Pancreas (tissue), 10 donors: ENCODE measurements at places on chromosomes 2 and 18.

DNA sequence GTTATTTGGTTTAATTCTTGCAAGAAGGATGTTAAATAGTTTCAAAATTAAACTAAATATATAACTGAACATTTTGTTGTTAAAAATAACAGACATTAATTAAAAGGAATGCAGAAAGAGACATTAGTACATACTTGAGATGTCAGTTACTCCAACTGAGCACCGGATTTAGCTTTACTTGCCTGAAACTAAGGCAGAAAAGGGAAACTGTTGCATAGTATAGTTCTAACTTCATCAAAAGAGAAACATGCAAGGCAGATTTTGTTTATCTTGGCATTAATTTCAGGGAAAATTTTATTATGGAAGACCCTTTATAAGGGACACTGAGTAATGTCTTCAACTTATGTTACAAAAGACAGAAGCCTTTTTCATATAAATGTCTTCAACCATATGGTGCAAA is 218.3 kb downstream of the STK39 start:
- no peak for DNase-seq

DNA sequence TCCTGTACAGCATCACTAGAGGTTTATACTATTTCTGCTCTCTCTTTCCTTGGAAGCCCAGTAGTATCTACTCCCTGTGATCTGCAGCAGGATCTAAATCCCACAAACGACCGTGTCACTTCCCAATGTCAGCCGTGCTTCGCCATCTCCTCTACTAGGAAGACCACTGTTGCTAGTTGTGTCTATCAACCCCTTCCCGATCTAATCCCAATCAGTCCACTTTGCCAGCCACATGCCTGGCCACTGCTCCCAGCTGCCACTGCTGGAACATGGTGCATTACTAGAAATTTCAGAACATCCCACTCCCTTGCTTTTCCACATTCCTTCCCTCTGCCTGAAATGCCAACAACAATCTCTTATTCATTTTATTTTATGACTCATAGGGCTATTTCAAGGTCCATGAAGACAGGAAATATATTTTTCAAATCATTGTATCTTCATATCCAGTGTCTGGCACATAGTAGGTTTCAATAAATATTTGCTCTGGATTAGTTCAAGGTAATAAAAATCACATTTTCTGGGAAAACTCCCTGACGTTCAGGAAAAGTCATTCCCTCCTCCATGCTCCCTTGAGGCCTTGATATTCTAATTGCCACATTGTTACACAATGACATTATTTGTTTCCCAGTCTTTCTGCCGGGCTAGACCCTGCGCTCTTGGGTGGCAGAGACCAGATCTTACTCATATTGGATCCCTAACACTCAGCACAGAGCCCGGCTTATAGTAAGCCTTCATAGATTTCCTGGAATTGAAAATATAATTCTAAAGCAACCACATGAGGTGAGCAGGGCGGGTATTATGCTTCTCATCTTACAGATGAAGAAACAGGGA is 2.1 kb upstream of the TRIB2 start:
- DNase-seq: no peak

DNA sequence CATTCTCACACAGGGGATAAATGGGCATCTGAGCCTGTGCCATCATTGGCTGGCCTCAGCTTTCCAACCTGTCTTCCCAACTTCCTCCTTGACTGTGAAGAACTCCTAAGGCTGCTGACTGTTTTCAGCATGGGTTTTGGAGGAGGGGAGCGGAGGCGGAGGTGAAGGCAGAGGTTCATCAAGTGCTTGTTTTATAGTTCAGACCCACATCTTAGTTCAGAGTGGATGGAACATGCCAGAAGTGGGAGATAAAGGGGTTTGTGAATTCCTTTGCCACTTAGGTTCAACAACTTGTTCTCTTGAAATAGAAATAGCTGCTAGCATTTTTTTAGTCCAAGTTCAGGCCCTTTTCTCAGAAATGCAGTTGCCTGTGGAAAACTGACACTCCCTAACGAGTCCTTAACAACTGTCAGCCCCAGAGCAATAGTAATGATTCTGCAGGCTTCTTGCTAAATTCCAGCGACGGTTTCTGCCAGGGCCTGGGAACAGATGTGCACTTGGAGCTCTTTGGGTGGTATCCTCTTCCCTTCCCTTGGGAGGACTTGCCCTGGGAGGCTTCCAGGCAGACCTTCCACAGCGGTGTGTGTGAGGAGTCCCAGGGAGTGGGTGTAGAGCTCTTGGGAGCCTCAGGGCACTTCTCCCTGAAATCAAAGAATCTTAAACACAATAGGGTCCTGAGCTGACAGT is 30.1 kb upstream of the ITGA6 start:
- DNase-seq: no peak

- DNase-seq: no peak
Observed at GRCh38 chr2:75634945-75635344, 11.6 kb upstream of the MRPL19 start.

GRCh38 chr2:193276988-193277387 is 1082.3 kb upstream of the TMEFF2 start:
- DNase-seq: no peak

DNA sequence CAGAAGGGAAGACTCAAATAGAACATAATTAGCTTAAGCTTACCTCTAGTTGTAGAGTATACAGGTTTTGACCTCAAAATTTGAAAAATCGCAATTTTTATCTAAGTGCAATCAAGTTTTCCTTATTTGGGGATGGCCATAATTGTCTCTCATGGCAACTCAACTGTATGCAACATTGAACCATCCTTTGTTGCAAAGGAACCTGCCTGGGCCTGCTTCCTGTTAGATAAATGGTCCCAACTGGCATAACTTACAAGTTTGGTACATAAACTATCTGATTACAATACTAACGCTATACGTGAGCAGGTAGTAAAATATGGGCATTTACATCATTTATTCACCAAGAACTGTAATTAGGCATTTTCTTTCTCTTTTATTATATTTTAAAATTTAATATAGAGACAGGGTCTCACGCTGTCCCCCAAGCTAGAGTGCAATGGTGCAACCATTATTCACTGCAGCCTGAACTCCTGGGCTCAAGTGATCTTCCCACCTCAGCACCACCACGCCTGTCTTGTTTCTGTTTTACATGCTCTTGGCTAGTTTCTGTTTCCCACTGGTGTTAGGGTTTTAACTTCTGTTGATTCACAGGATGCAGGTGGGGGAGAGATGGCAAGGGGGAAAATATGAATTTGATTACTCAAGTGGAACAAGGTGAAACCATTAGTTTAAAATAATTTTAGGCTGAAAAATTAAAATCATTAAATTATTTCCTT is 55.3 kb upstream of the B3GNT2 start:
- no peak for DNase-seq

GRCh38 chr2:116487336-116487735 is 1327.2 kb upstream of the DDX18 start:
- no peak for DNase-seq

DNA sequence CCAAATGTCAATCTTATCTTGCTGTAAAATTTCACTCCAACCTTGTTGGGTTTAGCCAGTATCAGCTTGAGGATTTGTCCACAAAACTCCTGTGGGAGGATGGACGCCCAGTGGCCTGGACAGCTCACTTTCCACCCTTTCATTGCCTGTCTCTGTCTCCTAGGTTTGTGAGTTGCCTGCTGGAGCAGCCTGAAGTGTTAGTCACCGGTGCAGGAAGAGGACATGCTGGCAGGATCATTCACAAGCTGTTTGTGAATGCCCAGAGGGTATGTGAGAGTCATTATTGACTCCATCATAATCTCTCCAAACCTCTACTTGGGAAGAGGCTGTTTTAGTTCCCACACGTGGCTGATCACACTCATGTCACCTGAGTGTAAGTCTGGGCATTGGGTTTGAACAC is 112.3 kb downstream of the RAB3GAP1 start:
- no peak for DNase-seq
